ENCODE measurements at places on chromosomes 3 and 15. TPM values are rescaled to one million over a fixed set of nuclear protein-coding genes. Genes with fewer than 3 reads are reported as not detected.

SCN11A gene
- total RNA-seq = 2.2 TPM

LSAMP gene
- 20.5 TPM for total RNA-seq

CLRN1 gene
- 3.4 TPM for total RNA-seq

SYNPR gene
- 9.9 TPM for total RNA-seq

PIAS1 gene
- 40.0 TPM for total RNA-seq

SAMMSON gene
- 26.2 TPM for total RNA-seq

DZIP1L gene
- 15.9 TPM for total RNA-seq

GOLGA6L9 gene
- 0.96 TPM for total RNA-seq

SERPINI1 gene
- total RNA-seq = 11.6 TPM

KY gene
- 1.7 TPM for total RNA-seq

DPPA4 gene
- total RNA-seq = 7.5 TPM

SEMA6D gene
- 17.1 TPM for total RNA-seq

PIGZ gene
- 9.4 TPM for total RNA-seq

MDFIC2 gene
- total RNA-seq = not detected

GOLGA8Q gene
- 7.2 TPM for total RNA-seq

HSPBAP1 gene
- 3.6 TPM for total RNA-seq

GPX1 gene
- total RNA-seq = 94.6 TPM

GOLGA6B gene
- total RNA-seq = not detected

CAND2 gene
- total RNA-seq = 2.9 TPM

ADGRG7 gene
- 2.9 TPM for total RNA-seq

All from umbilical cord (tissue), 2 donors.